Pons (tissue), 1 donor: ENCODE measurements at places on chromosomes 12 and 14.

DNA sequence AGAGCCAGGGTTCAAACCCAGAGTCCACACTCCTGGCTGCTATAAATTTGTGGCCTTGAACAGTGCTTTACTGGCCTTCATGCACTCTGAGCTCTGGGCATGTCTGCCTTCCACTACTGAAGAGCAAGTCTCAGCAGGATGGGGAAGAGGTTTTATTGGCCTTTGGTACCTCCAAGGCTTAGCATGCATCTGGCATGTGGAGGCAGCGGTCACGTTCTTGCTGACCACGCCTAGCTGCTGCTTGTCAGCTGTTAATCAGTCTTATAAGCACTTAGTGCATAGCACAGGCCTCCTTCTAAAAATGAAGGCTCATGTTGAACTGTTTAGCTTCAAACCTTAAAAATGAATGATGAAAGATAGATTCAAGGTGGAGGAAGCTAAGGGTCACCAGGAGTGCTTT lies 177.5 kb downstream of the PELI2 start:
- no peak for DNase-seq

DNA sequence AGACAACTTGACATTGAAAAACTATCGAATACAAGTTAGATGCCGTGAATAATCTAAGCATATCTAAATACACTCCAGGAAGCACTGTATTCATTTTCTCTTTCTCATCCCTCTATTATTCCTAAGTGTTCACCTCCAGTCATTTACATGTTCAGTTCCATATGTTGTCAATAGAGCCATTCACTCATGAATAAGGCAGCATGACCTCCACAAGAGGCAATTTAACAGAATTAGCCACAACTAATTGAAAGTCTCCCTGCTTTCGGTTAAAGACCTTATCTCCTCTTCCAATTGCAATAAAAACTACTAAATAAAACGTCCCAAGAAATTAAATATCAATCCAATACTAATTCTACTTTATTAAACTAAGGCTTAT lies 1.8 kb downstream of the LRIG3 start:
- DNase-seq, result no peak

DNA sequence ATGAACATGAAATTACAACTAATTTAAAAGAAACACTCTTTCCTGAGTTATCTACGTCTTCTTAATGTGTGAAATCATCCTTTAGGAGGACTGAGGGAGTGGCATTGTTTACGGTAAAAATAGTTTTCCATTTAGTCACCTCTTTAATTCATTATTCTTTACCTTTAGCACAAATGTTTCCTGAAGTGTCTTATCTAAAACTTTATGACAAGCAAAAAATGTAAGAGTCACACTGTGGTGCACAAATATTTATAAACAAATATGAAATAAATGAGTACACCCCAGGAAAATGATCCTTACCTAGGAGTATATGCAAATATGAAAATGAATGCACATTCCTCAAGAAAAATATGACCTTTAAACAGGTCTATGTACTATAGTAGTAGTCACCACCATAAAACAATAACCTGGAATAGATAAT lies 104.6 kb downstream of the PTPRR start:
- no peak for DNase-seq

DNA sequence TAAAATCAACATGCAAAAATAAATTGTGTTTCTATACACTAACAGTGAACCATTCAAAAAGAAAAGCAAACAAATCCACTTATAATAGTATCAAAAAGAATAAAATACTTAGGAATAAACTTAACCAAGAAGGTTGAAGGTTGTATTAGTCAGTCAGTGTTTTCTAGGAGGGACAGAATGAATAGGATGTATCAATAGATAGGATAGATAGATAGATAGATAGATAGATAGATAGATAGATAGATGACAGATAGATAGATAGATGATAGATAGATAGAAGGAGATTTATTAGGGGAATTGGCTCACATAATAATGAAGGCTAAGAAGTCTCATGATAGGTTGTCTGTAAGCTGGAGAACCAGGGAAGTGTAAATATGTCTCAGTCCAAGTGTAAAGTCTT lies 37.2 kb upstream of the MON2 start:
- no peak for DNase-seq

GRCh38 chr14:68216079-68216478 lies 396.5 kb downstream of the RAD51B start:
- no peak for DNase-seq

DNA sequence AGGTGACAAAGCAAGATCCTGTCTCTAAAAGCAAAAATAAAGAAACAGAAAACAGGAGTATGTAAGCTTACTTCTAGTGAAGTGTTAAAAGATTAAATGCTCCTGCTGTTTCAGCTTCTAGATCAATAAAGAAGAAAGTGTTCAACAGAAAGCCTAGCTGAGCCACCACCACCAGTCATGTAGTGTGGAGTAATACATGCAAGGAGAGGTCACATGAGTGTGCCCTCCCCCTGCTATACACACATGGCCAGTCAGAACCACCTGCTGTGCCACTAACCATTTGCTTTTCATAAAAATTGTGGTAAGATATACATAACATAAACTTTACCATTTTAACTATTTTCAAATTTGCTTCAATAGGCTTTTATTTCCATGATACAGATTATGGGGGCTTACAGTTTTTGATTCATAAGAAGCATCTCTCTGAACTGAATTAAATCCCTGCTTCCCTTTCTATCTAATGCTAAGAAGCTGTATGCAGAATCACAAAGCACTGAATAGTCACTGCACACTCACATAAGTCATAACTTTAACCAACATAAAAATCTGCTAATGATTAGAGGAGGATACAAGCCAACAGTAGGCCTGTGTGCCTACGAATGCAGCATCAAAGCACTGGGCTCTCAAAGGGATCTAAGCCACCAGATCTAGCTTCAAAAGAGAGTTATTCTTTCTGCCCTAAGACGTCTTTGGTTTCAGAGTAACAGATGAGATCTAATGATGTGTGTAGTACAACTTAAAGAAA lies 515.5 kb downstream of the C12orf50 start:
- DNase-seq, result no peak

DNA sequence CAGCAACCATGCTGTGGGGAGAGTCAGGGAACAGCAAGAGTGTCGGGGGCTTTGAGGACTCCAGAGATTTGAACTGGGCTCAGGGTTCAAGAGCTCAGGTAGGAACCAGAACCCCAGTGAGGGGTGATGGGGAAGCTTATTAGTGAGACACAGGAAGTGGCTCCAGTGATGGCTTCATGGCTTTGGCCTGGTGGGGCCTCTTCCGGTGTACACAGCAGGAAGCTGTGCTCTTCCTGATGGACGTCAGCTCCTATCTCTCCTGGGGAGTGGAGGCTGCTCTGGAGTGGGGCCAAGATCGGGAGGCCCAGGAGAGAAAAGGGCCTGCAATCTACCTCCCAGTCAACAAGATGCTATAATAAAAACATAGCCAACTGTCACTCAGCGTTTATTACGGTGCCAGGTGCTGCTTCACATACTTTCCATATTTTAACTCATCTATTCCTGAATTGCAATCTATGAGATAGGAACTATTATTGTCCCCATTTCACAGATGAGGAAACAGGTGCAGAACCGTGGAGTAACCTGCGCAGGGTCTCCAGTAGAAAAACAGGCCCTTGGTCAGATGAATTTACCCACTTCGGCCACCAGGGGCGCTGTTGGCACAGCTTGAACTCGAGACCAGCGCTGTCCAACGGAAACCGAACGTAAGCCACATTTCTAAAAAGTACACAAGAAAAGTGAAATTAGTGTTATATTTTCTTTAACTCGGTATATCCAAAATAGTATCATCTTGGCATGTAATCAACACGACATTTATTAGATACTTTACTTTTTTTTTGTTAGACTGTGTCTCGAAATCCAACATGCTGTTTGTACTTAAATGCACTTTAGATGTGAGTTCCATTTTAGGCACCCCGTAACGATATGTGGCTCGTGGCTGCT lies 63.6 kb upstream of the DLK1 start:
- DNase-seq, result peak; percentile 56

GRCh38 chr12:25372969-25373817 lies 122.5 kb upstream of the KRAS start:
- no peak for DNase-seq

DNA sequence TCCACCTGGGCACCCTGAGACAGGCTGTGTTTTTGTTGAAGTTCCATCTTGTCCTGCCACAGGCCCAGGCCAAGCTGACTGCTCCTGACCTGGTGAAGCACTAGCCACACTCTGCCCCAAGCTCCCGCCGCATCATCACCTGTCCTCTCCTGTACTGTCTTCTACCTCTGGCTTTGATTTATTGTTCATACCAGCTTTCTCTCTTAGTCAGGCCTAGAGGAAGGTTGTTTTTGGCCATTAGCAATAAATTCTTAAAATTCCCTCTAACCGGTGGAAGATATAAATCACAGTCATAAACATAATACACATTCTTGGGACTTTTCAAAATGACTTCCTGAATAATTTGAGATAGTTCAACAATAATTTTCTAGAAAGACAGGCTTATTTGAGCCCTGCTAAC lies 169.4 kb downstream of the DAD1 start:
- DNase-seq, result no peak

DNA sequence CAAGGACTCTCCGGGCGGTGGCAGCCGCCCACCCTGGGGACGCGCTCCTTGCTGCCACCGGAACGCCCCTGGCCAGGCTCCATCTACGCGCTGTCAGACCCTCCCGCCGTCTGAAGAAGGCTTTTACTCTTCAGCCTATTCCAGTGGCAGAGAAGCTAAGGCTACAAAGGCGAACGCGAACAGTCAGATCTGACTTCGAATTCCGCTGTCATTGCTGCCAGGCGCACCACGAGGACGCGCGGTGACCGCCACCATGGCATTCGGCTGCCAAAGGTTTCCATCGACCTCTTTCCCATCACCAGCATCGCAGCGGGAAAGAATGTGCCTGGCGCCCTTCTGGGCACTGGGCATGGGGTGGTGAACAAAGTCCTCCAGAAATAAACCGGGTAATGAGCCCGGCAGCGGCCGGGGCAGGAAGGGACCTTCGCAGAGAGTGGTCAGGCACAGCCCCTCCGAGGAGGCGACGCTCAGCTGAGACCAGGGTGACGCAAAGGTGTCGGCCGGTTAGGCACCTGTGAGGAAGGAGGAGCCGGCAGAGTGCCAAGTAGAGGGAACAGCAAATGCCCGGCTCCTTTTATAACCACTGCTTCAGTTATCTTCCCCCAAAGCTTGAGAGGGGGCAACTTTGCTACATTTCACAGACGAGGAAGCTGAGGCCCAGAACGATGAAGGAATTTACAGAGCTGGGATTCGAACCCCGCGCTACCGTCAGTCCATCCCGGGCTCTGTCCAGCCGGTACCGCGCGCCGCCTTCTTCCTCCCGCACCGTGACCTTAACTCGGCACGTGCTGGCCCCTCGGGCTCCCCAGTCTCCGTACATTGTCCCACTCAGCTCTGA lies 1.9 kb upstream of the RFX4 start:
- no peak for DNase-seq

DNA sequence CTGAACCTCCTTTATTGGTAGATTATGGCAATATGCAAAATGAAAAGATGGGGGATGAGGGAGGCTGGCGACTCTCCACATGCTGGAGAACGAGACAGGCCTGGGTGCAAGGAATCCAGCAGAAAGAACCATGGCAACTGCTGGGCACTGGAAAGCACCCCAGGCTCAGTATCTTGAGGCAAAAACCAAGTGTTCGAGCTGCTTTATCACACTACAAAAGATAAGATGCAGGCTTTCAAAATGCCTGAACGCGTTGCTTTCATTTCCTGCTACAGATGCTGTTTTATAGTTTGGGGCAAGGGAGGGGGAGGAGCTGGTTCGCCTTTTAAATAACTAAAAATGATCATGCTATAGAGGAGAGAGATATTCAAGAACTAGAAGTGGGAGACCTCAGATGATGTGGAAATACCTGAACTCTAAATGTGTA lies 38.9 kb downstream of the NIN start:
- DNase-seq, result no peak

DNA sequence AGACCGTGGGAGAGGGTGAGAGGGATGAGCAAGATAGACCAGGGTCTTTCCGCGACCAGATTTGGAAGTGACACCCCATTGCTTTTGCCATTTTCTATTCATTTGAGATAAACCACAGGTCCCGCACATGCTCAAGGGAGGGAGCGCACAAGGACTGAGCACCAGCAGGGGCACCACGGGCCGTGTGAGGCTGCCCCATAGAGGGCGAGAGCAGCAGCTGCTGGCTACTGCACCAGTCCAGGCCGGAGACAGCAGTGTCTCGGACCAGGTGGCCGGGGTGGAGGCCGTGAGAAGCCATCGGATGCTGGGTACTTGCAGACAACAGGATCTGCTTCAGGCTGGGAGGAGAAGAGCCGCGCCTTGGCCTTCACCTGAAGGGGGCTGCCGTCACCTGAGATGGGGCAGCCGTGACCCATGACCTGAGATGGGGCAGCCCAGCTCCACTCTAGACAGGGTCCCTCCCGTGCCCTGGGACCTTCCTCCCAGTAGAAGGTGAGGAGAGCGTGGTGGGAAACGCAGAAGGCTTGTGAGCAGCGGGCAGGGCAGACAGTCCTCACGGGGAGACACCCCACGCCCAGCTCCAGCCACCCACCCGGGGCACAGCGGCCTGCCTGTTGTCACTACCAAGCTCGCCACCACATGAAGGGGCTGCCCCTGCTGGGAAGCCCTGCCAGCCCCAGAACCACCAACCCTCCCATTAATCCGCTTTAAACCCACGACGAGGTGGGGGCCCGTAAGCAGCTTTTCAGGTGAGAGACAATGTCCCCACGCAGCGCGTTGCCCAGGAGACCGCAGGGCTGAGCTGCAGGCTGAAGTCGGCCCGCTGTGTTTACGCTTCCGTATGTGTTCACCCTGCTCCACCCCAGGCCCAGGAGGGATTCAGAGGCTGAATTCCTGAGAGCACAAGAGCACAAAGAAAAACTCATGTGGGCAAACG lies 61.7 kb upstream of the FBRSL1 start:
- DNase-seq, result no peak

- no peak for DNase-seq
These were observed 222.5 kb upstream of the PRICKLE1 start for GRCh38 chr12:42812086-42812485.

DNA sequence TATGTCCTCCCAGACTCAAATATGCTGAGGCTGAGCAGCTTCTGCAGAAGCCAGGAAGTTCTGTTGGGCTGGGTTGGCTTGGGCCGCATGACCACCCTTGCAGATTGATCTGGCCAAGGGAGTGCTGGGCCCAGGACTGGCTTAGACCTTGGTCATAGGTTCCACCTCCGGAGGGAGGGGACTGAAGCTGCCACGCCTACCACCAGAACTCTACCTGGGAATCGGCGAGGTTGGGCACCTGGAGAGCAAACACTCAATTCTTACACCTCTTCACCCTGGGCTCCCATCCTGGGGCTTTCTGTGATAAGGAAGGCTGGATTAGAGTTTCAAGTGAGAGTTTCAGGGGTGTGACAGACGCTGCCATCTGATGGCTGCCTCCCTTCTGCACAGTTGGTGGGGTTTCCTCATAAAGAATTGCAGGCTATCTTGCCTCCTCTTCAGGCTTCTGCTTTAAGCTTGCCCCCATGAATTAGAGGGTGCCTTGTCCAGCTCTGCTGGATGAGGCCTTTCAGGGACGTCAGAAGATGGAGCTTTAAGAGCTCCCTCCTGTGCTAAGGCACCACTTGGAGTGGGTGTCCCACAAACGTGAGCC lies 5.8 kb downstream of the SLC24A4 start:
- no peak for DNase-seq

- DNase-seq, result no peak
These were observed 23.2 kb downstream of the NGDN start for GRCh38 chr14:23492618-23493272.
